ENCODE measurements at places on chromosomes 13 and 19. TPM values are rescaled to one million over a fixed set of nuclear protein-coding genes. Genes with fewer than 3 reads are reported as not detected.

FUT1 gene
- total RNA-seq, result under 0.01 TPM

INSL3 gene
- not detected for total RNA-seq

C19orf44 gene
- total RNA-seq, result 1.7 TPM

EVI5L gene
- 15.0 TPM for total RNA-seq

ZIK1 gene
- 11.8 TPM for total RNA-seq

FGF22 gene
- total RNA-seq, result not detected

PGLYRP2 gene
- total RNA-seq, result not detected

KRTDAP gene
- not detected for total RNA-seq

ACP5 gene
- total RNA-seq, result 0.28 TPM

ZNF582 gene
- 1.8 TPM for total RNA-seq

GRCh38 chr19:49335071-49335783, at the start of gene CD37:
Gene CD37, plus strand, starts transcription at chr19:49335406. Its CDS starts 135 bp downstream, at chr19:49335541.
- DNase-seq, result no peak

DNA sequence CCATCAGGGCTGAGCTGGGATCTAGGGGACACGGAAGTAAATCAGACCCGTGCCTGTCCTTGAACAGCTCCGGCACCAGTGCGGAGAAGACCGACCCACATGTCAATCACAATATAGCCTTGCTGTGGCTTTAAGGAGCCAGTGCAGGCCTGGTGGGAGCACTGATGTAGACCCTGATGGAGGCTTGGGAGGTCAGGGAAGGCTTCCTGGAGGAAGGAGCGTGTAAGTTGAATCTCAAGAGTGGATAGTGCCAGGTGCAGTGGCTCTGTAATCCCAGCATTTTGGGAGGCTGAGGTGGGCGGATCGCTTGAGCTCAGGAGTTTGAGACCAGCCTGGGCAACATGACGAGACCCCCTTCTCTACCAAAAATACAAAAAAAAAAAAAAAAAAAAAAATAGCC, 10.8 kb upstream of the CACNG8 start:
- no peak for DNase-seq

DNA sequence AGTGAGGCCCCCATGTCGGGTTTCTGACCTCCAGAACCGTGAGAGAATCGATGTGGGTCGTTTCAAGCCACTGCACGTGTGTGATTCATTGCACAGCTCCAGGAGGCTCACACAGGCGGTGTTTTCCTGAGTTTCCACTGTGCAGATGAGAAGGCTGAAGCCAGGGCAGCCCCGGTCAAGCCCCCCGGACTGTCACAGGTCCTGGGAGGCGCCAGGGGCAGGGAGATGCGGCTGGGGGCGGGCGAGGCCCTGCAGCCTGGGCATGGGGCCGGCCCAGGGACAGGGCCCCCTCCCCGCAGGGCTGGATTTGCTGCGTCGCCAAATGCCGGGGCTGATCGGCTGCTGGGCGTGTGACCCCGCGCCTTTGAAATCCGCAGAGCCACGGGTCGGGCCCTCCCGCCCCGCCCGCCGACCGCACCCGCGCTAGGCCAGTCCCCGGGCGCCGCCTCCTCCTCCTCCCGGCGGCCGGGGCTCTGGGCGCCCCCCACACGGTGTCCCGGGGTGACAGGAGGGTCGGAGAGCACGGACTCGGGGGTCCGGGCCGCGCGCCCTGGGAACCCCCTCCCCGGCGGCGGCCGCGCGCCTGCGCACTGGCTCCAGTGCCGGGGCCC, 9.9 kb upstream of the MKNK2 start:
- DNase-seq, result peak; percentile 69

- no peak for DNase-seq
Measured at GRCh38 chr13:111958612-111959395, 108.1 kb upstream of the SOX1 start.

DNA sequence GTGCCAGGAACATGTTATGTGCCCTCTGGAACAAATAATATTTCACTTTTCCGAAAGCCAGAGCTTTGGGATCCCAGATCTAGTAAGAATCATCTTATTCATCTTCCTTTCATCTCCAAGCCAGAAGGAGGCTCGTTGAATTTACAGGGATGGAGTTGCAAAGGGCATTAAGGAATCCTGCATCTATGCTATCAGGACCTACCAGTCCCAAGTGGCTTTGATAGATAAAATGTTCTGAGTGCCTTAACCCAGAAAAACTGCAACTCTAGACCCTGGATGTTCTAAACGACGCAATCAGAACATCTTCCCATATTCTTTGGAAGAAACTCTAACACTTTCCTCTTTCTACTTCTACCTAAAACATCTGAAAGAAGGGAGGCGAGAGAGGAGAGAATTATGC, 9.2 kb upstream of the EDDM13 start:
- no peak for DNase-seq

- peak; percentile 65 for DNase-seq
Measured at GRCh38 chr19:56252699-56253422, 19.7 kb upstream of the EDDM13 start.

DNA sequence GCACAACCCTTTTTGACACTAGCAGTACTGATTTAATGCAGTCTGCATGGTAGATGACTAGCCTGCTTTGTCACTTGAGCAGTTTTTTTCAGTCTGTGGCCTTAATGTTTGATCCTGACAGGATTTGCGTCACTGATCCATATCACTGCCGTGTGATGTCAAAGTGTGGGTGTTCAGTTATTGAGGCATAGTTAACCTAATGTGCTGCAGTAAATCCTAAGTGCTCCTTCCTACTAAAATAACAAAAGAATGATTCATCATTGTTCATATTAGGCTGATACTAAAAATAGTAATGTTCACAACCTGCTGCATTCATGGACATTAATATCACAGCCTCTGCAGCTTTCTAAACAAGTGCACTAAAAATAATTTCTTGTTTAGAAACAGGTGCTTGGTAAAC, 121.9 kb upstream of the MLNR start:
- peak; percentile 99 for DNase-seq

DNA sequence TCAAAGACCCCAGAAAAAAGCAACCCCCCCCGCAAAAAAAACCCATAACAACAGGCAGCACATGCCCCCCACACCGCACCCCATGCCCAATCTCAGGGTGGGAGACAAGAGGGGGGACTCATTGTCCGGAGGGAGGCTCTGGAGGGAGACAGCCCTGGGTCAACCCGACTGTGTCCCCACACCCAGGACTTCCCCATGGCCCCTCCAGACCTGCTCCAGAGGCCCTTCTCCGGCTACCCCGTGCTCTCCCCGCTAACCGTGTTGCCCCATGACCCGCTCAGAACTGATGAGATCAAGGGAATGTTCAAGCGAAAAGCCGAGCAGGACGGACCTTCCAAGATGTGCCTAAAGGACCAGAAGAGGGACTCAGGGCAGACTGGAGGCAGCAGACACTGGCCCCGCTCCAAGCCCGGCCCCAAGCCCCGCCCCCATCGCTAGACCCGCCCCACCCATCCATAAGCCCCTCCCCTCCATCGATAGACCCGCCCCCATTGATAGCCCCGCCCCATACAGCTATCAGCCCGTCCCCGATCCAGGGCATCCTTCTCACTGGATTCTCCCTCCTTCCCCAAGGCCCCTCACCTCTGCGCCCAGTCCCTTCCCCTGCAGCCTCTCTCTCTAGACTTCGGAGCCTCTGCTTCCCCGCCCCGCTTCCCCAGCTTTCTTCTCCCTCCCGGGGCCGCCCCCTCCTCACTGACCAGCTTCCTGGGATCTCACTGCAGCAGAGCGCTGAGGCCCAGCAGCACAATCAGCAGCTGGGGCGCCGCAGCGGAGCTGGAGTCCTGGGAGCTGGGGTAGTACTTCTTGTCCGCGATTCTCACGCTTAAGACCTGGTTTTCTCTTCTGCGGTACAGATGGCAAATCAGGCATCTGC, 2.2 kb downstream of the BST2 start:
- no peak for DNase-seq

GRCh38 chr13:41056826-41057711, 4.2 kb upstream of the WBP4 start:
- no peak for DNase-seq

DNA sequence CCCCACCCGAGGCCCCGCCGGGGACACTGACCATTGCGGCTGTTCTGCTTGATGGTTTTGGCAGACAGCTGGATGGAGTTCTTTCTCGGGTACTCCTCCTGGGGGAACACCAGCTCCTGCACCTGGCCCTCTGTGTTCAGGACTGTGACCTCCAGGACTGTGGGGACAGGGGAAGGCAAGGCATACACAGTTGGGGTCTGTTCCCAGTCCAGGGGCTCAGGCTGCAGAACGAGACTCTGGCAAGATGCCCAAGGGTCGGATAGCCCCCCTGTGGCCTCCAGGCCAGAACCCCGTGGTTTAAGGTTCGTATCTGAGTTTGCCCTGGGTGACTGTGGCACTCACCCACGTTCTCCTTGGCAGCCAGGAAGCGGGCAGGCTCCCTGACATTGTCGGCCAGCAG, 22.7 kb upstream of the ASF1B start:
- DNase-seq, result no peak

DNA sequence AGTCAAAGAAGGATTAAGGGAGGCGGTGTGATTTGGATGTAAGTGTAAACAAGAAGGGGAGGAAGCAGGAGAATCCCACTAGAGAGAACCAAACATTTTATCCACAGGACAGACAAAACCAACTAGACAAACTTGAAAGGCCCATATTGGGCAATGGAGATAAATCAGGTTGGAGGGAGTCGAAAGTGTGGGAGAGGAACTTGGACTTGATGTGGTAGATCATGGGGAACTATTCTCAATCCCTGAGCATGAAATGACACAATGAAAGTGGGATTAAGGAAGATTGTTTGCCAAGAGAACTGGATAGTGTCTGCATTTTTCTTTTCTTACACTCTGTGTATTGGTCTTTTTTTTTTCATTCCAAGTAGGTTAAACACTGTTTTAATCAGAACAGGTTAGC, 17.9 kb downstream of the GPR183 start:
- DNase-seq, result no peak

- DNase-seq, result no peak
Measured at GRCh38 chr13:33174491-33174890, 111.1 kb downstream of the STARD13 start.

- no peak for DNase-seq
Measured at GRCh38 chr19:50378169-50378862, 2.1 kb downstream of the NR1H2 start.

GRCh38 chr13:23386533-23386932, 47.0 kb downstream of the SACS start:
- no peak for DNase-seq

DNA sequence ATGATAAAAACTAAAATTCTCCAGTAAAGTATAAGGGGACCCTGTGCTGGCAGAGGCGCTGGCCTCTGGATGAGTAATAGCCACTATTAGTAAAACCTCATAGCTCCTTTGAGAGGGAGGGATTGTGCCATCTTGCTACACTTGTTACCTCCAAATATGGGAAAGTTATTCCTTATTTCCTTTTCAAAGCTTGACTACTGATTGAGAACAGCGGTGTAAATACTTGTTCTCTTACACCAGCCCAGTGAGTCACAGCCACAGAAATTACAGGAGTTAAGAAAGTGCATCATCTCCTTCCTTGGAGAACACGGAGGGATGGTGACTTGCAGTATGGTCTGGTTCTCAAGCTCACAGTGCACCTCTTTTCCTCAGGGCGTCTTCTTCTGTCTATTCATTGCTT, 379.0 kb downstream of the EFNB2 start:
- peak; percentile 99 for DNase-seq

DNA sequence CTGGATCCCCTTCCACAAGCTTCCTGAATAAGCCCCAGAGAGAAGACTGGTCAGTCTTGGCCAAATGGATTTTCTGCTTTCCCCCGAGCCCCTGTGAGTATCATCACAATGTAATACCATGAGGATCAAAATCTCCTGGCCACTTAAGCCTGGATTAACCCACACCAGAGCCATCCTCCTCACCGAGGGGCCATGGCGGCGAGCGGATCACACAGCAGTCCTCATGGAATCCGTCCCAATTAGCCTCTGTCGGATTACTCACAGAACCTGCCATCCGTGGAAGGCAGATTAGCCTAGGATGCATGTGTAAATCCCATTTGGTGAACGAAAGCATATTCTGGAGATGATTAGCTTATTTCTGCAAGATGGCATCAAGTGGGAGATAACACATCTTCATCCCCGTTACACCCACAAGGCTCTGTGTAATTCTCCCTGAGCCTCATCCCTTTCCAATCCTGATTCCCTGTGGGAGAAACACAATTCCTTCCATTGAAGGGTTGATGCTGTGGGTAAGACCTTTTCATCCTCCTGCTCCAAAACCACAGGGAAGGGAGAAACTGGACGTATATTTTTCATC, 42.5 kb downstream of the GNG7 start:
- no peak for DNase-seq

- DNase-seq, result no peak
Measured at GRCh38 chr19:38045554-38046253, 138.7 kb downstream of the SIPA1L3 start.

GRCh38 chr19:23716792-23717191, 29.8 kb upstream of the ZNF675 start:
- DNase-seq, result no peak

- DNase-seq, result no peak
Measured at GRCh38 chr19:50449236-50449899, 16.7 kb downstream of the MYBPC2 start.

- no peak for DNase-seq
Measured at GRCh38 chr13:77001540-77001939, 9.7 kb downstream of the CLN5 start.

DNA sequence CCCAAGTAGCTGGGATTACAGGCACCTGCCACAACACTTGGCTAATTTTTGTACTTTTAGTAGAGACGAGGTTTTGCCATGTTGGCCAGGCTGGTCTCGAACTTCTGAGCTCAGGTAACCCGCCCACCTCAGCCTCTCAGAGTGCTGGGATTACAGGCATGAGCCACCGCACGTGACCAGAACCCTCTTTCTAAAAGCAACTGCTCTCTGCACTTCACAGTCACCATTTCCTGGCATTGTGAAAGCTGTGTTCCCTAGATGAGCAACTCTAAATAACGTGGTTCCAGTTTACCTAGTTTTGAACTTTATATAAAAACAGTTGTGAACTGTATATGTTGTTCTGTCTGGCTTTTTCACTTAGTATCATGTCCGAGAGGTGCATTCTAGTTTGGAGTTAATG, 152.9 kb downstream of the SIPA1L3 start:
- DNase-seq, result no peak

GRCh38 chr13:113998781-113999617, 25.1 kb upstream of the C13orf46 start:
- no peak for DNase-seq

- DNase-seq, result peak; percentile 84
Measured at GRCh38 chr19:55372316-55373081, 2.2 kb upstream of the IL11 start.
